ENCODE measurements at places on chromosomes 12 and 14.
A peak's percentile ranks its signal among the peaks of the same experiment; 100 is the strongest.

DNA sequence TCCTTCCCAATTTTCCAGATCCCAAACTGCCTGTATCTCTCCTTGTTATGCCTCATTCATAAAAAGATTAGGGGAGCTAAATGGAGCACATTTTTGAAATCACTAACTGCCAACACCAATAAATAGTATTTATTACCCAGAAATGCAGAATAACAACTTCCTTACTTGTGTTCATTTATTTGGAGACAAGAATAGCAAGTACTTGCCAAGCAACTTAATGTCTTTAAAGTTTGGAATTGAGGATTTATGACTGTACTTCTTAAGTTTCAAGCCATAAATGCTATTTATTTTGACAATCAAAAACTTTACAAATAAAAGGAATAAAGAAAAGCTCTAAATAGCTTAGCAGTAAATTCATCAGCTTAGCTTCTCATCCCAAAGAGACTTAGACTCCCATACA is 626.1 kb upstream of the NOVA1 start:
- no peak overlapping the region for H3K27ac ChIP-seq
- no peaks in the 10 kb centered on the region for H3K36me3 ChIP-seq
- no peaks in the 10 kb centered on the region for H3K4me1 ChIP-seq
- no peaks in the 10 kb centered on the region for H3K27me3 ChIP-seq
- H3K4me3 ChIP-seq = no peak overlapping the region

DNA sequence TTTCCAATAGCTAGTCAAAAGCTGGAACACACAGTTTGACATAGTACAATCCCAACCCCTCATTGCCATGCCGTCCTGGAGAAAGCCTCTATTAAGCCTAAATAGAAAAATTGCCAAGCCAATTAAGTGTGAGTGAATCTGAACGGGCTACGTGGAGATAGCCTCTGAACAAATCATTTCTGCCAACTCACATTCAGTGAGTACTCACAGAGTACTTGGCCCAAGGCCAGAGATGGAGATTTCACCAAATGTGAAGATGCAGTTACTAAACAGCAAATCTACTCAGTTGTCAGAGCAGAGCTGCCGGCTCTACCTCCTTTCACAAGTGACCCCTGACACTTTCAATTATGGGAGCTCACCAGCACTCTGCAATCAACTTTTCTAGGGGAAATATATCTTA is 350.0 kb downstream of the GALC start:
- H3K4me1 ChIP-seq = no peaks in the 10 kb centered on the region
- no peak overlapping the region for H3K27ac ChIP-seq
- no peaks in the 10 kb centered on the region for H3K27me3 ChIP-seq
- no peak overlapping the region for H3K4me3 ChIP-seq

GRCh38 chr14:95440496-95440895 is 76.0 kb downstream of the SYNE3 start:
- H3K27ac ChIP-seq = no peak overlapping the region
- no peaks in the 10 kb centered on the region for H3K4me1 ChIP-seq
- no peaks in the 10 kb centered on the region for H3K36me3 ChIP-seq
- DNase-seq = no peak
- no peaks in the 10 kb centered on the region for H3K27me3 ChIP-seq

GRCh38 chr14:93133464-93133863 is 17.7 kb upstream of the ITPK1 start:
- no peaks in the 10 kb centered on the region for H3K36me3 ChIP-seq
- no peak overlapping the region for H3K4me3 ChIP-seq
- no peaks in the 10 kb centered on the region for H3K4me1 ChIP-seq
- H3K27ac ChIP-seq = no peak overlapping the region
- DNase-seq = no peak
- H3K27me3 ChIP-seq = no peaks in the 10 kb centered on the region

- H3K4me1 ChIP-seq = 0 out of 2 replicates have a peak, but pooled peaks cover 5% of the 10 kb centered on the region
- no peaks in the 10 kb centered on the region for H3K27me3 ChIP-seq
- H3K27ac ChIP-seq = peak within 1 kb of the TSS; percentile 68
- H3K4me3 ChIP-seq = peak within 1 kb of the TSS; percentile 66
These were observed at the start of gene ALDH2 for GRCh38 chr12:111766608-111767361. Gene ALDH2 (plus strand): TSS chr12:111766933. CDS start chr12:111766983, 50 bp downstream.

Measured in Panc1 (cell line).